Activated effector memory CD4-positive, alpha-beta T cell treated with Interleukin-2 at 50 U/mL for 16 hours (primary cell): ENCODE measurements at places on chromosomes 2 and 18.

- no peak for DNase-seq
Observed at GRCh38 chr2:68732036-68732932, 2.3 kb upstream of the ARHGAP25 start.

- DNase-seq: no peak
Observed at GRCh38 chr2:210792000-210792399, 235.6 kb downstream of the CPS1 start.

DNA sequence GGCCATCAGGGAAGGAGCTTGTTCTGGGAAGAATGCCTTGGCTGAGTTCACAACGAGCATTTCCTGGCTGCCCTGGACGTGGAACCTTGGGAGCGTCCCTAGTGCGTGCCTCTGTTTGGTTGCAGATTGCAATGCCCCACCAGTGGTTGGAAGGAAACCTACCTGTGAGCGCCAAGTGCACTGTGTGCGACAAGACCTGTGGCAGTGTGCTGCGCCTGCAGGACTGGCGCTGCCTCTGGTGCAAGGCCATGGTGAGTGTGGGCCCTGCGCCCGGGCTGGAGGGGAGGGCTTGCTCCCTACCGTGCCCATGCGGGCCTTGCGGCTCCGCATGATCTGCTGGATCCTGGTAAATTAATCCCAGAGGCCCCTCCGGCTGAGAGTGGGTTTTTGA is 81.9 kb downstream of the DGKD start:
- no peak for DNase-seq

DNA sequence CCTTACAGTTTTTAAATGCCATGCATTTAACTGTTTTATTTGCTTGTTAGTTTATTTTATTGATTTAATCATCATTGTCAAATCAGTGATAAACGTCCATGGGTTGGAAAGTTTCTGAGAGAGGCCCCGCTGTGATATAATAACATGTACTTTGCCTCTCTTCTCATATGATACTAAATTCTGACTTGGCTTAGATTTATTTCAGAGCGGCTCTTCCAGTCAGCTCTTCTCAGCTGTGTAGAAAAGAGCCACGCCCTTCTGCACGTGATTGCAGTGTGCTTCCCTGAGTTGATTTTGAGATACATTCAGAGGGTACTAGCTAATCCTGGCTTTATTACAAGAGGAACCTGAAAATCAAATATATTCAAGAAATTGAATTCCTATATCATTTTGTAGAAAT is 218.6 kb downstream of the KCNE4 start:
- no peak for DNase-seq

GRCh38 chr18:75377258-75377657 is 50.2 kb downstream of the SMIM21 start:
- DNase-seq: no peak

DNA sequence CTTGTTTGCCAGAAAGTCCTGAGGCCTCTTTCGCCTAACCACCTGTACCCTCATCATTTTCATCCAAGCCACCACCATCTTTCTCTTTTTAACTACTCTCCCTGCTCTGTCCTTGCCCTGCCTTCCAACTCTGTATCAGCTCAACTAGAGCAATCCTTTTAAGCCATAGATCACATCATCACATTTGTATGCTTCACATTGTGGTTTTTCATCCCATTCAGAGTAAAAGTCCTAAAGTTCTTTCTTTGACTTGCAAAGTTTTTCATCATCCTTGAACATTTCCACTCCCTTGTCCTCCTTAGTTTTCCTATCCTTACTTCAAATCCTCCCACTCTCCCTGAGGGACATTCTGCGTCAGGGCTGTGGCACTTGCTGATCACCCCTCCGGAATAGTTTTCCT is 73.9 kb downstream of the SLC39A10 start:
- no peak for DNase-seq

- DNase-seq: no peak
Observed at GRCh38 chr2:171185941-171186340, 25.2 kb upstream of the TLK1 start.

DNA sequence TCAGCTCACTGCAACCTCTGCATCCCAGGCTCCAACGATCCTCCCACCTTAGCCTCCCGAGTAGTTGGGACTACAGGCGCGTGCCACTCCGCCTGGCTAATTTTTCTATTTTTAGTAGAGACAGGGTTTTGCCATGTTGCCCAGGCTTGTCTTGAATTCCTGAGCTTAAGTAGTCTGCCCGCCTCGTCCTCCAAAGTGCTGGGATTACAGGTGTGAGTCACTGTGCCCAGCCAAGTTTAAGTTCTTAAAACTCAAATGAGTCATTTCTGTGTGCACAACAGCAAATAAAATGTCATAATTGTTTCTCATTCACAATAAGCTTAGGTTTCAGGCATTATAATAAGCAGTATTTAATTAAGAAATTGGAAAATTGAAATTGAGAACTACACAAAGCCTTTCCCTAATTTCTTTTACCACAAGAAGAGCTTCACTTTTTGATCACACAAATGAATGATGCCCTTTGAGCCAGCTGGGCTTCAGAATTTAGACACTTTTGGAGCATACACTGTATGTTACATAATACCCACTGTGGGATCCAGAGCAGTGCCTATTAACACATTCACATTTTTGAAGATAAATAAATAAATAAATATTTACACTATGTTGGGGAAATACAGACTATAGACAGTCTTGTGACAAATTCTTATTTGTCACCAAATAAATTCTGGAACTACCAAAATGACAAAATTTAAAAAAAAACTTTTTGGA is 8.6 kb upstream of the ME2 start:
- no peak for DNase-seq

GRCh38 chr2:167440382-167440781 is 552.1 kb downstream of the XIRP2 start:
- DNase-seq: no peak

DNA sequence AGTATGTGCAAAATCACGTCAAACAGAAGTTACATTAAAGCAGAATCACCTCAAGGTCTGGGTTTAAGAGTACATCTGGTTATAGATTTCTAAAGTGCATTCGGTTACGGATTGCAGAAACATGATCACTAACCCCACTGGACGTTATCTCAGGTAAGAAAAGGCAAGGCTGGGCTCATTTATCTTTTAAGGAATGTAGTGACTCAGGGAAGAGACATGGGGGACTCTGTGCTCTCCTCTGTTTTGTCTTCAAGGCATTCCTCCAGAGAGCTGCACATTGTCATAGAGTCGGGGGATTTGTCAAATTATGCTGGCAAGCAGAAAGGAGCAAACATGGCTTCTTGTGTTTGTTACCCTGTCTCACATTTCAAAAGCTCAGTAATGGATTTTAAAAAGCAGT is 14.3 kb downstream of the WDSUB1 start:
- DNase-seq: no peak

DNA sequence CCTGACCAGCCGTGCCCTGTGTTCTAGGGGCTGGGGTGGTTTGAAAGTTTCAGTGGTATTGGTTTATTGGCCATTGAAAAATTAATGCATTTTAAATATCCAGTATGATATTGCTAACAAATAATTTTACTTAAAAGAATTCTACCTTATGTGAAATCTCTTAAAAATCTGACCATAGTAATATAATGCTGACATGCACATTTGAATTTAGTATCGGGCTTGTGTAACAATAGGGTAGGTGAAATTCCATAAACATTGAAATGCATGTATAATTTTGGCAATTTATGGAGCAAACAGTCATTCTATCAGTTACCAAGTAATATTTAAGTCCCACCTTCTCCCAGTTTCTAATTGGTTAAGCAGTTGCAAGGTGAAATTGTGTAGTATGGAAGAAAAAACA is 170.5 kb downstream of the DCDC2C start:
- DNase-seq: no peak

- no peak for DNase-seq
Observed at GRCh38 chr2:27805180-27805579, 33.7 kb downstream of the MRPL33 start.

DNA sequence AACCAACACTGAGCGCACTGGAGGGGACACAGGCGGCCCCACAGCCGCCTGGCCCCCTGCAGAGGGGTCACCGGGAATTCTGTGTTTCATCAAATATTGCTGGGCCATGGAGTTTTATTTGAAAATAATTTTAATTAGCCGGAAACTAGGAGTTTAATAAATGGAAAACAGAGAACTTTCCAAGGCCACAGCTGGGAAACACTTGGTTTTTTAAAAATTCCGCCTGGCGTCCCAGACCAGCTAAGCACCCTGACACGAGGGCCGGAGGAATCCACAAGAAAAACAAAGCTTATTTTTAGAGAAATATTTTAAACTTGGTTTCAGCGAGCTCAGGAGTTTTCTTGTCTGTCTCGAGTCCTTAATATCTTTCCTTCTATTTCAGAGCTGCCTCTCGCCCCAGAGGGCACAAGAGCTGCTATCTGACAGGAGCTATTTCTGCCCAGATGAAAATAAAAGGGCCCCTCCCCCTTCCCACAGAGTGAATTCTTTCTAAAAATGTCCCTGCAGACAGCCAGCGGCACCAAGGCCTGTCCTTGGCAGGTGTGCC is 8.2 kb downstream of the ZFP36L2 start:
- no peak for DNase-seq

GRCh38 chr2:9110346-9110884 is 96.2 kb upstream of the ASAP2 start:
- DNase-seq: no peak
